Cerebellum (tissue), 4 donors: ENCODE measurements at places on chromosomes 2 and 18. TPM values are rescaled to one million over a fixed set of nuclear protein-coding genes. Genes with fewer than 3 reads are reported as not detected.

- no peak for DNase-seq
Observed at GRCh38 chr18:43661570-43661969, 384.3 kb upstream of the SYT4 start.

GRCh38 chr2:5352286-5352685 is 339.9 kb upstream of the SOX11 start:
- no peak for DNase-seq

Gene SLC11A1
- 1.5 TPM for total RNA-seq

GRCh38 chr2:204477358-204477950 is 67.8 kb upstream of the PARD3B start:
- no peak for DNase-seq

Gene MBD5
- total RNA-seq: 95.7 TPM
